ENCODE measurements at places on chromosomes 7 and 10.

GRCh38 chr10:48683868-48684267 lies 805 bp upstream of the WDFY4 start:
- no peak for DNase-seq

DNA sequence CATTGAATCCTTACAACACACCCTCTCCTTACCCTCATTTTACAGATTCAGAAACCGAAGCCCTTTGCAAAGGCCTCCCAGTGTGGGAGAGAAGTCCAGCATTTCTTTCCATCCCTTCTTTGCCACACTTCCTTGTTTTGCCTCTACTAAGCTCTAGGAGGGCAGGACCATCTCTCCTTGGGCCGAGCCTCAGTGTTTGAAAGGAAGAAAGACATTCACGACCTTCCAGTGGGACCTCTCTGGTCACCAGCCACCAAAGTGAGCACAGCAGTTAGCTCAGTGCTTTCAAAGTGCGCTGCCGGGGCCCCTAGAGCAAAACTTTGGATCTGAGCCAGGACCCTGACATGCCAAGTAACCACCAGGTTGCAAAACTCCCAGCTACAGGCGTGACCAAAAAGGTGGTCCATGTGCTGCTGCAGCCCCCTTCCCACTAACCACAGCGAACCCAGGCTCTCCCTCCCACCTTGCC lies 12.4 kb downstream of the CTBP2 start:
- DNase-seq: no peak

DNA sequence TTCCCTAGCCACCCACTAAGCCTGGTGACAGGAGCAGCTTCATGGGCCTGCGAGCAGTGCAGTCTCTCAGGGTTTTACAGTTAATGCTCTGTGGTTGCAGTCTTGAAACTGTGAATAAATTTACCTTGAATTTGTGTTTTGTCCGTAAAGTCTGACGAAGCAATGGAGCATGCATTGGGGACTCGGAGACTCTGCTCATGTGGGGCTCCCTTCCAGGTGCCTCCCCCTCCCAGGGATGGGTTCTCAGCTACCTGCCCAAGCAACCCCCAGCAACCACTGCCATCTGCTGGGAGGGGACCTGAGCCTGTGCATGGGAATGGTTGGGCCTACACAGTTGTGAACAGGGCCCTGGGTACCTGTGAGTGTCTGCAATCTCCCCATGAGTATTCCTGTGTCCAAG lies 36.3 kb upstream of the IKZF1 start:
- DNase-seq: peak; percentile 28

DNA sequence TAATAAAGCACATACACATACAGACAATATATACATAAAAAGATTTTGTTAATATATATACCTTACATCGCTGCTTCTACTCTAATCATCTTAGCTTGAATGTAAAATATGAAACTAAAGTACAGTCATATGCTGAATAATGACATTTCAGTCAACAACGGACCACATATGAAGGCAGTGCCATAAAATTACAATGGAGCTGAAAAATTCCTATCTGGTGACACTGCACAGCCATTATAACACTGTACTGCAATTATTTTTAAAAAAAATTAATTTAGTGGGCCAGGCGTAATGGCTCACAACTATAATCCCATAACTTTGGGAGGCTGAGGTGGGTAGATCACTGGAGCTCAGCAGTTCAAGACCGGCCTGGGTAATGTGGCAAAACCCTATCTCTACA lies 122.3 kb downstream of the JMJD1C start:
- DNase-seq: no peak

GRCh38 chr10:68165643-68166042 lies 56.4 kb downstream of the MYPN start:
- no peak for DNase-seq

DNA sequence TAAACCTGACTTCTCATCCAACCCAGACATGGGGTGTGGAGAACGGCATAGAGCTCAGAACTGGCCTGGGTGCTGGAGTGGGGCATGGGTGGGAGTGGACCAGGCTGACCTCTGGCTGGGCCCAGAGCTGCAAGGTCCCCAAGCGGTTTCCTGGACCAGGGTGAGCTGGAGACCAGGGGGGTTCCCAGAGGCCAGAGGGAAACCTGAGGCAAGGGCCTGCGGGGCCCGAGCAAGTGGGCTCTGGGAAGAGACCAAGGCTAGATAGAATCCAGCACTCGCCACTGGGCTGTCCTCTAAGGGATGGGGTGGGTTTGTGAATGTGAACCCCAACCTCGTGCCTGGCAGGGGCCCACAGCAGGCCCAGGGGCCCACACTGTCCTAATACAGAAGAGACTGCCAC lies 39.4 kb upstream of the RET start:
- no peak for DNase-seq

- DNase-seq: no peak
Measured at GRCh38 chr7:41882256-41882655, 179.4 kb upstream of the INHBA start.

- no peak for DNase-seq
Measured at GRCh38 chr10:128461991-128462390, 335.8 kb upstream of the MKI67 start.

DNA sequence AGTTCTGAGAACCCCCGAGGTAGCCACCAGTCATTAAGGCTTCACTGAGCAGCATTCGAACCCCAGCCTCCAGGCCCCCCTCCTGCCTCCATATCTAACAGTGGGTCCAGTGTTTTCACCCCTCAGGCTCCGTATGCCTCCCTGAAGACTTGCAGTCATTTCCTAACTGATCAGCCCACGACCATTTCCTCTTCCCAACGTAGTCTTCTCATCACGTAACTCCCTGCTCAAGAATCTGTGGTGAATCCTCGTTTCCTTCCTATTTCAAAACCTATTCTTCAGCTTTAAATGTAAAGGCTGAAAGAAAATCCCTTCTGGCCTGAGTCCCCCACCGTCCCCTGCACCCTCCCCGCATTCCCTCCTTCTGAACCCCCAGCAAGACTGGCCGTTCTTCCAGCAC lies 21.1 kb downstream of the FRMD4A start:
- no peak for DNase-seq

- no peak for DNase-seq
Measured at GRCh38 chr10:89744026-89744425, 42.6 kb downstream of the KIF20B start.

- no peak for DNase-seq
Measured at GRCh38 chr7:98230746-98231471, 19.7 kb downstream of the BHLHA15 start.

DNA sequence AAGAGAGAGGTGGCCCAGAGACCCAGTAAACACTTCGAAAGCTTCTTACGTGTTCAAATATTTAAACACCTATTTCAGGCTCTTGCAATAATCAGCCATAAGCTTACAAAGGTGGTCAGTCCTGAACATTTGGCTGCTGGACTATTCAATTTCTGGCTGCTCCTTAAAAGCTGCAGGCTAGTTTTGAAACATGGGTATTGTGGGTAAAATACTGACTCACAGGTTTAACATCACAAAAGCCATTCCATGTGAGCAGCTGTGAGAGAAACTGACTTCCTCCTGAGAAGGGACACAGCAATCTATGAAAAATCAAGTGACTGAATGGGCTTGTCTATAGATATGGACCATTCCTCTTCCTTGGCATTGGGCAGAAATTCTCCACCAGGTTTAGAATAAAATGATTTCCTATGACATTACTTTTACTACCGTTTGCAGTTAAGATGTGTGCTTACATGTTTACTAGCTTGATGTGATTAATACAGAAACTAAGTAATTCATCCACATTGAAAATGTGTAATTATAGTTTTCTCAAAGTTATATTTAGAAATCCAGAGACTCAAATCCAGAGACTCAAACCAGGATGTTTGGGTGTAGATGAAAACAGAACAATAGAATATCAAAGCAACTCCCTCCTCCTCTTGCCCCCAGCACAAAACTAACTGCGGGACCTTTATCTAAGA lies 252.3 kb downstream of the GATA3 start:
- no peak for DNase-seq

DNA sequence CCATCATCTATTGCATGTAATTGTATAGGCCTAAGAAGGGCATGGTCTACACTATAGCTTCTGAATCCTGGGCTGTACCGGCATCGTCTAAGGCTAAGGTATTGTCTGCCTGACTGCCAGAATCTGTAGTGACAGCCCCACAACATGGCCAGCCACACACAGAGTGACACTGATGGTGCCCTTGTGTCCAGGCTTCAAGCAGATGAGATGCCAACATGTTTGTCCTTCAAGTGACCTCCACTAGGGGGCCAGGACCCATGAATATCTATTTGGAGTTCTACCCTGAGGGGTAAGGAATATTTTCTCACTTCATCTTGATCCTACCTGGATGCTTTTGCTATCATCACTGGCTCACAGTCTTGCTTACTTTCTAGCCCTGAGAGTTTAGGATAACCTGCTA lies 1.5 kb downstream of the CYP3A7 start:
- no peak for DNase-seq

DNA sequence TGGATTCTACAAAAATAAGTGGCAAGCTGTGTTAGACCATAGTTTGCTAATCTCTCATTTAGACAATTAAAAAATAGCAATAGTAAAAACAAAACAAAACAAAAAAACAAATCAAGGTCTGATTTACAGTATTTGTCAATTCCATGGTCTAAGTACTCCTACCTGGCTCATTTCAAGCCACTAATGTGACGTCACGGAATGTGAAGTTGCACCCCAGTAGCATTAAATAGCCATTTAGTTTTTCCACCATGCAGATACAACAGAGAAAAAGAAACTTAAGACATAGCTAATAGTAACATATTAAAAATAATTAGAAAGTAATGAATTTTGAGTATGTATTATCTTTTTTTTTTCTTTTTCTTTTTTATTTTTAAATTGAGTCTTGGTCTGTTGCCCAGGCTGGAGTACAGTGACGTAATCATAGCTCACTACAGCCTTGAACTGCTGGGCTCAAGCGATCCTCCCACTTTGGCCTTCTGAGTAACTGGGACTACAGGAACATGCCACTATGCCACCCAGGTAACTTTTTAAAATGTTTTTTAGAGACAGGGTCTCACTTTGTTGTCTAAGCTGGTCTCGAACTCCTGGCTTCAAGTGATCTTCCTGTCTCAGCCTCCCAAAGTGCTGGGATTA lies 101.2 kb downstream of the MKX start:
- no peak for DNase-seq
